ENCODE measurements at places on chromosomes 5 and 9. TPM values are rescaled to one million over a fixed set of nuclear protein-coding genes. Genes with fewer than 3 reads are reported as not detected.

Gene GADD45G
- total RNA-seq = 0.33 TPM

GRCh38 chr9:106596984-106597383, 266.0 kb upstream of the ZNF462 start:
- no peak for DNase-seq

Gene C9orf50
- total RNA-seq = not detected

Gene VCAN
- total RNA-seq = 1.4 TPM

DNA sequence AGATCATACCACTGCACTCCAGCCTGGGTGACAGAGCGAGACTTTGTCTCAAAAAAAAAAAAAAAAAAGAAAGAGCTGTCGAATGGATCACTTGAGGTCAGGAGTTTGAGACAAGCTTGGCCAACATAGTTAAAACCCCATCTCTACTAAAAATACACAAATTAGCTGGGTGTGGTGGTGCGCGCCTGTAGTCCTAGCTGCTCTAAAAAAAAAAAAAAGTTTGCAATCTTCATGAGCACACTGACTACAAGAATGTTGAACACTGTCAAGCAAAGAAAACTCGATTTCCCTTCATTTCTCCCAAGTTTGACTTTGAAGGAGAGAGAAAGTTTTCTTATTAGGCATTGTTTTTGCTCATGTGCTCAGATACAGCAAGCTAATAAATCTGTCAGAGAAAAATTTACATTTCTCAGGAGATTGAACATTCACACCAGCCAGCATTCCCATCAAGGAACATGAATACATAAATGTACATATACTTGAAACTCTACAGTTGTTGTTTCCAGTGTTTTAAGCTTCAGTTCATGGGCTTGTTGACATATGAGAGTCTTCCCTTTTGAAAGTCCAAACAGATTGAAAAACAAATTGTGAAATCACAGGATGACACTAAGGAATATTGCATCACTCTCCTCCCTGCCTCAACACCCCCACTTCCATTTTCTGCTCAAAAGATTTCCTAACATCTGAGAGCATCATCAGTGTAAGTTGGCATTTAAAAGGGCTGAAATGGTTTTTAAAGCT, 81.8 kb downstream of the ARRDC3 start:
- DNase-seq = no peak

Gene TRIM32
- total RNA-seq = 18.0 TPM

DNA sequence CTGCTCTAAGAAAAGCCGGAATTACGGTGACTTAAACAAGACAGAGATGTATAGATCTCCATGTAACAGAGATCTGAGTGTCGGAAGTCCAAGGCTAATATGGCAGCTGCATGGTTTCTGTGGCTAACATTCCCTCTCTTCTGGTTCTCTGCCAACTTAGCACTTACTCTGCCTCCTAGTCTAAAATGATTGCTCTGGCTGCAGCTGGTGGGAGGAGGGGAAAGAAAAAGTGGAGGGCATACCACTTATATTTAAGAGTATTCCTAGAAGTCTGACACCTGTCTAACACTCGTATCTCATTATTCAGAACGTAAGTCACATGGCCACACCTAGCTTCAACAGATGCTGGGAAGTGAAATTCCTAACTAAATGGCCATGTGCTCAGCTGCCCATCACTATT, 551.5 kb upstream of the TLE4 start:
- DNase-seq = no peak

Gene PCDHGA9
- 1.8 TPM for total RNA-seq

Gene CTNND2
- total RNA-seq = not detected

Gene ACSL6
- not detected for total RNA-seq

DNA sequence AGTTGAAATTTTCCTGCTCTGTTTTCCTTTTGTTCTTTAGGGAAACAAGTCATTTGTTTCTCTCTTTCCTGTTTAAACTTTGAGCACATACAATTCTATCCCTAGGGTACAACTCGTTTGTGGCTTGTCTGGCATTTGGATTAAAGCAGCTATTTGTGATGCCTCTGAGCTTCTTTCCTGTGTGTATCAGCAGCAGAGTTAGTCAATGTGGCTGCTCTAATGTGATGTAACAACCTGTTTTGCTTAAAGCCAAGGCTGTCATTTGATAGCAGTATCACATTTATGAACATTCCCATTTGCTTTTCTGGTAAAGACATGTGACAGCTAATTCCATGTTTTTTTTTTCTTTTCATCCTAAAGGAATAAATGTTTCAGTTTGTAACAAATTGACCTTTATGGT, 314.3 kb upstream of the CHD1 start:
- no peak for DNase-seq

DNA sequence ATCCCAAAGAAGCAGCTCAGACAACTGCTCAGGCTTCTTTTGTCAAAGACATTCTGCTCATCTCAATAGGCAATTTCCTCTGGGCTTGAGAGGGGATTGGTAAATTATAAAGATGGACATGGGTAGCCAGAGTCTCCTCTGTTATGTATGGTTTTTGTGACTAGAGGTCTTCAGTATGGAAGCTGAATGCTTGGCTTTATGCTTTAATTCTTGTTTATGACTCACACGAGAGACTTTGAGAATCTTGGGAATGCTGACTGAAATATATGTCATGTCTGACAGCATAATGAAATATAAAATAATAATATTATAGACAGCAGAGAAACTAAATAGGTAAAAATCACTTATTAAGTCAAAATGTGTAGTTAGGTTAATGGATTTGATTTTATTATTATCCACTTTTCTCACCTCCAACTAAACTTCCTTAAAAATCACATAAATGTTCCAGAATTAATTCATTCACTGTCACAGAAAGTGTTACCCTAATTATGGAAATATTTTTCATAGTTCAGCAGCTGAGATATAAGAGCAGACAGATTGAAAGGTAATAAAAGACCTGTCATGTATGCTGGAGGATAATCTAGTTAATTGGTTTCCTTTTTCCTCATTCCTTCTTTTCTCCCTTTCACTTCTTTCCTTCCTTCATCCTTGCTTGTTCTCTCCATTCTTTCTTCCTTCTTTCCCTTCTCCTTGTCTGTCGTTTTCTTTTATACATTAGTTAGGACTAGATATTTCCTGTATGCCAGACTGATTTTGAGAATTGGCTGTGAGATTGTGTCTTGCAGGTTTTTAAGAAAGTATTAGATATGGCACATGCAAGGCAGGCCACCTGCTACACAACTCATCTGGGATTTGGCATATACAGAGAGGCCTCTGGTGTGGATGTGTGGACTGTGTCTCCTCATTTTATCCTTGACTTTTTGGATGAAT, 1866.1 kb upstream of the NUDT12 start:
- no peak for DNase-seq

DNA sequence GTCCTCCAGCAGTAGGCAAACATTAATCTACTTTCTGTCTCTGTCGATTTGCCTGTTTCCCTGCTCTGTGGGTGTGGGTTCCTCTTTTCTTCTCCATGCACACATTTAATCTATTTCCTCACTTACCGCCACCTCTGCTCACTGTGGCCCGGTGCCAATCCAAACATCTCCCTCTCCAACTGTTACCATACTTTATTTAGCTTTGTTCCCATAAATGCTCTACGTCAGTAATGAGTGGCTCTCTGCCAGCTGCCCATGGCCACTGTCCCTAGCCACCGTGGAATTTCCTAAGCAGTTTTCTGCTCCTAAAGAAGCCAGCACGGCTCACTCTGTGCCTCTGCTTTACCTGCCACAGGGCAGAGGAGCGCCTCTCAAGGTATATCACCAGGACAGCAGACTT, 19.5 kb upstream of the GOLPH3 start:
- peak; percentile 86 for DNase-seq

Data from pulmonary artery endothelial cell (primary cell).